ENCODE measurements at places on chromosomes 2 and 18. TPM values are rescaled to one million over a fixed set of nuclear protein-coding genes. Genes with fewer than 3 reads are reported as not detected.

Gene SCN9A
- 2.9 TPM for total RNA-seq

Gene MC2R
- not detected for total RNA-seq

Gene CTAGE1
- total RNA-seq = not detected

Gene MRO
- 1.6 TPM for total RNA-seq

Gene WDCP
- 6.4 TPM for total RNA-seq

Gene UPP2
- total RNA-seq = not detected

Gene SEC11C
- total RNA-seq = 21.5 TPM

Gene CD302
- total RNA-seq = 8.2 TPM

Gene G6PC2
- total RNA-seq = 0.15 TPM
